ENCODE measurements at places on chromosomes 2 and 18.

DNA sequence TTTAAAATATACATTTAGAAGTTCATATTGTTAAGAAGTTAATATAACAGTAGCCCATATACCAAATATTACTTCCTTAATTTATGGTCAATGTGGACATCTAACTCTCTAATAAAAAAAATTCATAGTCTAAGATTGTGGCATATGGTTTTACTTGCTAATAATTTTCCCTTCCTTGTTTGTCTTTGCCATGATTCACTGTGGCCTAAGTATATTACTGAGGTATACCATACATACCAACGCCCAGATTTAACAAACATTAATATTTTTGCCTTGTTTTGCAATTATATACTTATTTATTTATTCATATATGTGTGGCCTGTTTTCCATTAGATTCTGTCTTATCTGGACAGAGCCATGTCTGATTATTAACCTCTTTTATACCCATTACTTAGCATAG, 54.6 kb upstream of the CCDC150 start:
- DNase-seq: no peak

- DNase-seq: no peak
These were observed 212.0 kb upstream of the SALL3 start for GRCh38 chr18:78767648-78768071.

DNA sequence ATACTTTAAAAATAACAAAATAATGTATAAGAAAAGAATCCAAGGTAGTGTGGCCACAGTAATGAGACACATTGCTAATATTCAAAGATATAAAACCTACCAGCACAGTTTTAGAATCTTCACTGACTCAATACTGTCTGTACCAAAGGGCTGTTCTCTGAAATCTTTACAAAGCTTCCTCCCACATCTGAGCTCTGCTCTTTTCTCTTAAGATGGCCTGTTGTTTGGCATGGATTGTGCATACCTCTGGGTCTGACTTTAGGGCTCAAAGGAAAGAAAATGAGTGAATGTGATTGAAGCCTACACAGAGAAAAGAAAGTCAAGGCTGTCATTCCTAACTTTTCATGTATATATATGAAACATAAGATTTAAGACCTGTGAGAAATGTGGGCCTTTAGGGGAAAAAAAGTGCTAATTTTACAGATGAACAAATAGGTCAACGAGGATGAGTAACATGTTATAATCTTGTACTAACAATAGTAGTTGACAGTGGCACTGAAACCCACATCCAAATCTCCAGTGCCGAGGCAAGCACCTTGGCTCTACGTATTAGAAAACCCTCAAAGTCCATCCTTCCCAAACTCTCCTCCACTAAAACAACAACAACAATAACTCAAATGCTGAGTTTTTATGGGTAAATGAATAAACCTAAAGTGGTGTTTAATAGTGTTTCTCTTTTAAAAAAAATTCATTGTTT, 114.2 kb downstream of the ZNF521 start:
- DNase-seq: no peak

DNA sequence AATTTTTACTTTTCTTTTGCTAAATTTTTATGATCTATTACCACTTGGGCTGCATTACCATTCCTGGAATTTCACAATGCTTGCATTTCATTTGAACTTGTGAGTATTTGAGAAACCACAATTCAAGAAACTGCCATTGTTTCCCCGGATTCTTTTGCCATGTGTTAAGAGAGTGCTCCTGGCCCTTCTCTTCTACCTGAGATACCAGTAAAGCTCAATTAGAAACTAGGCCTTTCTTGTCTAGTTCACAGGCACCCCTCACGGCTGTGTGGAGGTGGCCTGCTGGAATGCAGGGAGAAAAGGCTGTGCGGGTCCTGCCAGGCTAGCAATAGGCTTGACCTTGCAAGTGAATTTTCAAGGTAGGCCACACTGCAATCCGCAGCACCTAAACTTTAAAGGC, 40.8 kb downstream of the ZEB2 start:
- DNase-seq: no peak

GRCh38 chr2:179898873-179899272, 37.5 kb upstream of the ZNF385B start:
- DNase-seq: no peak

- no peak for DNase-seq
These were observed 137.3 kb upstream of the PID1 start for GRCh38 chr2:229408356-229408755.

GRCh38 chr18:63157293-63158011, 162.1 kb downstream of the BCL2 start:
- no peak for DNase-seq

DNA sequence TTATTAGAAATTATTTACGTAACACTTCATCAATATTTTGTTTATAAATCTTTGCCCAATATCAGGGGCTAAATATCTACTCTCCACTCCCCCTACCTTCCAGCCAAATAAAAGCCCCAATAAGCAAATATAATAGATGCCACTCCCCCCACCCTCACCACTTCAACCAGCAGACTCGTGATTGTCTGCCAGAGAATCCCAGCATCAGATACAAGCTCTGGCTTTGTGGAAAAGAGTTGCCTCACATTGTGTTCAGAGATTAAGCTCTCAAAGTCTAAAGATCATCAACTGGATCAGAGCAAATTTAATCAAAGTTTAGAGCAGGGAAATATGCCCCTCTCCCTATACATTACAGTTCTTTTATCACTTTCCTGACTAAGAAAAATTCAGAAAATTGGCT, 39.5 kb downstream of the AOX1 start:
- DNase-seq: no peak

DNA sequence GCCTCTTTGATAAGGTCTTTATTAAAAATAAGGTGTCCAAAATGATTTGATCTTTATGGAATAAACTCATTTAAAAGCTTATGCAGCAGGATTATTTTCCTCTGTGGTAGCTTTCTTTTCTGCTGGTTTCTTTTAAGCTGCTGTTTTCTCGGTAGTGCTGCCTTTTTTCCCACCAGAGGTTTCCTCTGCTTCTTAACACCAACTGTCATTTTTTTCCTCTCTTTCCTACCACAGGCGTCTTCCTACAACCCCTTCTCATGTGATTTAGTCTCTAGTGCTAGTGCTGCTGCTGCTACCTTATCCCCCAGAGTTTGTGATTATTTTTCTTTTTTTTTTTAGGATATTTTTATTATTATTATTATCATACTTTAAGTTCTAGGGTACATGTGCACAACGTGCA, 102.1 kb upstream of the PGAP1 start:
- no peak for DNase-seq

- DNase-seq: no peak
These were observed 13.0 kb upstream of the TET3 start for GRCh38 chr2:73971722-73972121.

- DNase-seq: no peak
These were observed 34.4 kb downstream of the AFG3L2 start for GRCh38 chr18:12342661-12343060.

DNA sequence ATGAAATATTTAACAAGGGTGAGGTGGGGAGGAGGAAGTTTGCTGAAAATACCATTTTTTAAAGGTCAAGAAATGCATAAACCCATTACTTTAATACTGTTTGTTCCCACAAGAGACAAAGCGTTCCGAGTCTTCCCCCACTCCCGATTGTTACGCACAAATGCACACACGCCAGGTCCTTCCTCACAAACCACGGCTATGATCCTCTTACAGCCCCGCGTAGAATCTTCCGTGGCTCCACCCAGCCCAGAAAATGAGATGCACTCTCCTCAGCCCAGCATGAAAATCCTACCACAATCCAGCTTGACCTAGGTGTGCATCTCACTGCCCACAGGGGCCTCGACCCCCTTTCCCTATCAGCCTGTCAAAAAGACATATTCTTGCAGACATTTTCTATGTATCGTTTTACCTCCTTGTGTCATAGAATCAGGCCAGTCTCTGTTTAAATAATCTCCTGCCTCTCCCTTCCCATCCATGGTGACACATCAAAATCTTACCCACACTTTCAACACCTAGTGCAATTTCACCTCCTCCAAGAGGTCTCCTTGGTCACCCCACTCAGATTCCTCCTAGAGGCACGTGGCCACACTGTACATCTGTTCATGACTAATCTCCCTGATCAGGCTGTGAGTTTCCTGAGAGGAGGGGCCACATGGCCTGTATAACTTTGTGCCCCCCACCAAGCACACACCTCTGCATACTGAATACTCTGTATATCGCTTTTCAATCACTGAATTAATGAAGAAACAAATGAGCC, 491.0 kb upstream of the KLHL29 start:
- DNase-seq: no peak

DNA sequence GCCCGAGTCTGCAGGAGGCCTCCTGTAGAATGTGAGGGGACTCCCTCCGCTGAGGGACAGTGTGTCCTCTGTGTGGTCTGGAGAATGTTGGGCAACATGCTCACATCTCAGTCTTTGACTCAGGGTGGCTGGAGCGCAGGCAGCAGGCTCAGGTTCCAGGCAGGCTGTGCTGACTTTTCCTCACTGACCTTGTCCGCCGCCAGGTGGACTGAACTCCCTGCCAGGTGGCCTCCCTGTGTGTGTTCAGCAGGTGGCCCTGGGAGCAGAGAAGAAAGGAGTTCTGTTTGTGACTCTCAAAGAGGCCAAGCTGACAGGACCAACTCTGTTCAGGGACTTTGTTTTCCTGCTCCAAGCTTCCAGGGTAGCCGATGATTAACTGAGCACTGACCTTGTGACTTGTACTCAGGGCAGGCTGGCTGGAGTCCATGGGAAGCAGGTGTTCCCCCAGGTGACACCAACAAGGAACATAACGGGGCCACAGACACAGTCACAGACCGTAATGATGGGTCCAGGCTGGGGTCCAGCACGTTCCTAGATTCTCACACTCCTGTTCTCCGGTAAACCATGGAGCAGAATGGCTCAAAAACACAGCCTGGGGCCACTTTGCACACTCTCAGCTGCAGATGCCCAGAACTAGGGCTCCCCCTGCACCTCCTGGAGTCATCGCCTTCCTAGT, 439.8 kb downstream of the RNF144A start:
- no peak for DNase-seq

- DNase-seq: no peak
These were observed 20.7 kb downstream of the SMIM21 start for GRCh38 chr18:75406491-75407445.

DNA sequence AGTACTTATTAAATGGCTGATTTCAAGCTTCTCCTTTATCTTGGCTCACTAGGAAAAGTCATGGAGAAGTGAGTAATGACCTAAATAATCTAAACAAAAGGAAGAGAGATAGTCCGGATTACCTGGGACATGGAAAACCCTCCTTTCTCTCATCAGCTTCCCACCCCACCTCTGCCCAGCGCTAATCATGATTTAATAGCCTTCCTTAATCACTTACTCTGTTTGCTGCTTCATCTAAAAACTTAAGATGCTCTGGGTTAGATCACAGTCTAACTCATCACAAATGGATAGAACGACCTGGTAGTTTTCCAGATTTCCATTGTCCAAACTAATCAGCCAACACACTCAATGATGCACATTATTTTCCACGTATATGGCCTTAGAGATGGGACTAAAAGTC, 87.8 kb upstream of the THOC1 start:
- DNase-seq: no peak

GRCh38 chr2:47076586-47077441, 78.3 kb downstream of the STPG4 start:
- no peak for DNase-seq

DNA sequence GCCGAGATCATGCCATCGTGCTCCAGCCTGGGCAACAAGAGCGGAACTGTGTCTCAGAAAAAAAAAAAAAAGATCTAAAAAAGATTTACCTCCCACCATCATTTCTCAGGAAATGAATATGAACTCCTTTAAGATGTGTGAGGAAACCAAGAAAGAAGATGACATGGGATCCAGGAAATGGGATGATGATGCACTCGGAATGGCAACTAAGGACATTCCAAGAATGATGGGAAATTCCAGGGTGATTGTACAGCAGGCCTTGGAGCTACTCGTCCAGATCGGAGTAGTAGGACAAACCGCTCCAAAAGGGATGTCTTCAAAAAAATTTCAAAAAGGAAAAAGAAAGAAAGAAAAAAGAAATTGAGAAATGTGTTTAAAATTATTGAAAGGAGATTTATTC, 84.9 kb upstream of the PMAIP1 start:
- DNase-seq: no peak

DNA sequence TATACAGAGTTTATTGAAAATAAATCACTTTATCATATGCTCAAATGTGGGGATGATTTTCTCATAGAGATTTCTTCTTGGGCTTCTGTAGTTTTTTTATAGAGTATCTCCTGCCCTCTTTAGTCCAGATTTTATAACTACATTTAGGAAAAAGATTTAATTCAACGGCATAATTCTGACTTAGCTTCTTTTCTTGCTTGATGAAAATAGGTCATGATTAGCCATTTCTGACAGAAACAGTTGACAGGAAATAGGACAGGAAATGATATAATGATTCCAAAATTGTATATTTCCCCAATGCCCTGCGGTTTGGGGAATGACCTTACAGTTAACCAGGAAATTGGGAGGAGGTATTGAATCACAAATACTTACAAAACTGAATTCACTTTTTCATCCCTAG, 1531.9 kb upstream of the ACVR2A start:
- no peak for DNase-seq

DNA sequence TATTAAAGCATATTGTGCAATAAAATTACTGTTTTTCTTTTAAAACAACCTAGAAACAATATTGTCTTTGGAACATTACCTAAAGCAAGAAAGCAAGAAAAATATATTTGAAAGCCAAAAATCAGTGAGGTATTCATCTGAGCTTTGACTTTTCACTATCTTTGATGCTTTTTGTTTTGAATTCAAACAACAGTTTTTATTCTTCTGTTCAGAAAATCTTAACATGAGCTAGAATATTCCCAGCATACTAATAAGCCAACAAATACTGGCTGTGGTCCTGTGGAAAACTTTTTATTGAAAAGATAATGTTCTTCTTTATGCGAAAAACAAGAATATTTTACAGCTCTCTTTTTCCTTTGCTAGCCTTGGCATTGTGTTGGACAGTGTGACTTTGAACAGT, 19.8 kb downstream of the FAM171B start:
- no peak for DNase-seq

DNA sequence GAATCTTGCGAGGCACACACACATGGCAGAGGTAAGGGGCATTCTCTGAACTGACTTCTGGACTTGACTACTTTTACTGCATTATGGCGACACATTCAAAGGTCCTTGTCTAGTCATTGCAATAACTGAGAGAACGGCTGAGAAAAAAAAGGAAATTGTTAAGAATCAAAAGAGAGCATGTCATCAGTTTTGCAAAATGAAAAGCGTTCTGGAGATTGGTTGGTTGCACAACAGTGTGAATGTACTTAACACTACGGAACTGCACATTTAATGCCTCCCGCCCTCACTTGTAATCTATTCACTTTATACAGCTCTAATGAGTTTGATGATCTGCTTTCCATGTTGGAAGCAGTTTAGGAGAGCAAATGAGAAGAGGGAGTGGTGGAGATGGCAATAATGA, 68.5 kb upstream of the NFU1 start:
- DNase-seq: no peak
